ENCODE measurements at places on chromosomes 1 and 21.

DNA sequence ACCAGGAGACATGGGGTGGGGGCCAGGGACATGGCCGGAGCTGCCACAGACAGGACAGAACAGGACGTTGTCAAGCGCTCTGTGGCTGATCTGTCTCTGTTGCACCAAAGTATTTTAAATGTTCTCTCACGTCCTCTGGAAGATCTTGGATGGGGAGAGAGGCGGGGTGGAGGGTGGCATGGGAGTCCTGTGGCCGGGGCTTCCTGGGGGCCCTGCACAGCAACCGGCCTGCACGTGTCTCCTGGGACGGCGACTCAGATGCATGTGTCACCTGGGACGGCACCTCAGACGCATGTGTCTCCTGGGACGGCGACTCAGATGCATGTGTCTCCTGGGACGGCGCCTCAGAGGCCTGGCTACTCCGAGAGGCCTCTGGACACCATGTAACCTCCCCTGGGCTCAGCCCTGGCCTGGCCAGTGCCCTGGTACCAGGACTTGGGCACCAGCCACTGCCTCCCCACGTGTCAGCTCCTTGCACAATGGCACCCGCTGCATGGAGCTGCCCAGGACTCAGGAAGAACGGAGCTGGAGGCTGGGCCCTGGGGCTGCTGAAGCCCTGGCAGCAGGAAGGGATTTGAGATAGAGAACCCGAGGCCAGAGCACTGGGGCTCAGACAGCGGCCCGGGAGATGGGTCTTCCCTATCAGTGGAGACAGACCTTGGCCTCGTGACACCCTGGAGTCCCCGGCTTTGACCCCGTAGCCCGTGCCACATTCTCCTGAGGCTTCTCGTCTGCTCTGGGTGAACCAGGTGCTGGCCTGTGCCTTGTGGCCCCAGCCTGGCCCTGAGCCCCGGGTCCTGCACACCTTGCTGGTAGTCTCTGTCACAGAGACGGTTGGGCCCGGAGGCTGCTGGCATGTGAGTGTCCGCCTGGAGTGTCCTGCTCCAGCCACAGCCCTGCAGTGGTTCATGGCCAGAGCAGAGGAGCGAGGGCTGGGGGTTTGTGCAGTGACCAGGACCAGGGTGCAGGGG is 14.7 kb upstream of the SLC19A1 start:
- no peak for DNase-seq

DNA sequence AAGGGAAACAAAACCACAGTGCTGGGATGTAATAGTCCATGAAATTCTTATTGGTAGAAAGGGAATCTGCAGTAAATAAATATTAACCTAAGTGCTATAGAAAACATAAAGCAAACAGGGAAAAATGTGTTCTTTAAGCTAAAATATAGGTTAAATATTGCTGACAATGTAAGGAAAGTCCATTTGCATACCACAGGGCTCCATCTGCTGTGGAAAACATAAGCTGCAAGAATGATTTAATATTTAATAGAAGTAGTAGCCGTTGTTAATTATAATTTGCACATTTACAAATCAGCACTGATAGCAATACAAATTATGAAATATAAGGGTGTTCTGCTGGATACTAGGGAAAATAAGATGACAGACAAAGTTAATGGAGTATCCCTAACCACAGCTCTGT is 444.9 kb upstream of the PKN2 start:
- DNase-seq, result no peak

DNA sequence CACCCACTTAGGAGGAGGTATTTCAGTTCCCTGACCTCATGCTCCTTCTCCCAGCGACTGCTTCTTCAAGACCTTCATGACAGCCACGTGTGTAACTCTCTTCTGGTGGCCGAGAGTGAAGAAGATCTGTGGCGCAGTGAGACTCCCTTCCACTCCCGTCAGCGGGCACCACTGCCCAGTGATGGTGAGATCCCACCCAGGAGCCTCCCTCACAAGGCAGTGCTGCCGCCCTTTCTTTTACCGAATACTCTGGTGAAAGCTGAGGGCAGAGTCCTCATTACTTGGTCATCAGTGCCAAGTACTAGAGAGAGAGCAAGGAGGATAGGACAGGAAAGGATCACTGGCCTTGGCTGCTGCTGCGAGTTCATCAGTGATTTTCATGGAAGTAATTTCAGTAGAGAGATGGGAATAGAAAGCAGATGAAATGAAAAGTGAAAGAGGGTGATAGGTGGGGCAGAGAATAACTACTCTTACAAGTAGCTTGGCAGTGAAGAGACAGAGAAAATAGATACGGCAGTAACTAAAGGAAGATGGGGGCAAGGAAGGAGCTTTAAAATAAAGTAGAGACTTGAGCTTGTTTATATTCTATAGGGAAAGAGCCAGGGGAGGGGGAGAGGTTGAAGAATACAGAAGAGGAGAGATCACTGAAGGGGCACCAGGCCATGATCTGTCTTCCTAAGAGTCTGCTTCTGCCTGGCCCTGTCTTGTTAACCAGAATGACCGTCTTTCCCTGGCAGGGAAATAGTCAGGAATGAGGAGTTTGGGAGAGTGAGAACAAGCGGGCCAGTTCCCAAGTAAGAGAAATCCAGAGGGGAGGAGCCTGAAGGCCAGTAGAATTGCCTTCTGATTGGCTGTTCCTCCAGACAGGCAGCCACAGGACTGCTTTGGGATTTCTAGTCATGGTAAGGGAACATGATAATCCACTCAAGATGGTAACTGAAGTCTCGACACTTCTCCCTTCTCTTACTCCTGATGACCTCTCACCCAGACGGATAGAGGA is 18.3 kb downstream of the HYI start:
- peak; percentile 59 for DNase-seq

DNA sequence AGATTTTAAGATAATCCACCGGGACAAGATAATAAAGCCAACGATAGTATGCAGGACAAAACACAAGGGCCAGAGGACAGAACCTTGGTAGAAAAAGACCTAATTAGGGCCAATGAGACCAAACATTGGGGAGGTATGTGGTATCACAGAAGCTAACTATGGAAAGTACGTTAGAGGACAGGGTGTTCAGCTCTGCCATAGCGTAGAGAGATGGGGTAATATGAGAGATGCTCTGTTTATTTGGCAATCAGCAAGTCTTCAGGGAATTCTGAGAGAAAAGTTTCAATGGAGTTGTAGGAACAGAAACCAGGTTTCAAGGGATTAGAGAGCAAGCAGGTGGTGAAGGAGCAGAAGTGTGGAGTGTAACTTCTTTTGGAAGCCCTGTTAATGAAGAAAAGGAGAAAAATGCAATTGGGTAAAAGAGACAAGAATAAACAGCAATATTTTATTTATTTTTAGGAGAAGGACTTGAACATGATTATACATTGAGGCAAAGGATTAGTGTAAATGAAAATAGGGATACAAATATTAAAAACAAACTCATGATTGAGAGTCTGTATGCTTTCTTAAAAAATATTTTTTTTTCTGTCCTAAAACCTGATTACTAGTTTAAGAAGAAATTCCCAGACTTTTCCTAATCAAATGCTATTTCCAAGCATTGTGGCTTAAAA is 24.0 kb downstream of the EEIG2 start:
- no peak for DNase-seq

GRCh38 chr1:22849770-22850169 is 122.9 kb downstream of the LACTBL1 start:
- no peak for DNase-seq

DNA sequence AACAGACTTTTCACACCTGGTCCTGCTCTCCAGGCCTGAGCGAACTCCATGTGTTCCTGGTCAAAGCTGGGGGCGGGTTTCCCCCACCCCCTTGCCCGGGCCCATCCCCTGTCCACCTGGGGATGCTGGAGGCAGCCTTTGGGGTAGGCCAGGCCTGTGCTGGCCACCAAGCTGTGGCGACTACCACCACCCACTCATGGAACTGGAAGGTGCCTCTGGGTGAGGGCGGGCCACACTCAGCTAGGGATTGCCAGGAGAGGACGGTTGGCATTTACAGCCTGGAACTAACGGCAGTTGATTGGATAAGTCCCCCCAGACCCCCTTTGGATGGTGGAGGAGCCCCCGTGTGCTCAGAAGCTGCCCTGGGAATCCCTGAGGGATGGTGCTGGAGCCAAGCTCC is 7.9 kb downstream of the S100B start:
- no peak for DNase-seq

DNA sequence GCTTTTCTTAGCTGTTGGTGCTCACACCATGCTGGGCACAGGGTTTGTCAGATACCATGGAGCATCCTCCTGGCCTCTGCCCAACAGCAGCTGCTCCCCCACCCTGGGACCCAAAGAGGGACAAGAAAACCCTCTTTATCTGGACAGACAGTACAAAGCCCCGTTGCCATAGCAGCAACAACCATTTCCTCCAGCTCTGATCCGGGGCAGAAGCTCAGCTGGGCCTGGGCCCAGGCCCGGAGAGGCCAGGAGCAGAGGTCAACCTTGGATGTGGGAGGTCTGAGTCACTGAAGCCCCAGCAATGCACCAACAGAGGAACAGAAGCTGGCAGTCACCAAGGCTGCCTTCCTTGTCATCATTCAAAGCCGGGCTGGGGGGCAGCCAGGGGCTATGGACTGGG is 228.4 kb upstream of the POU3F1 start:
- no peak for DNase-seq

GRCh38 chr21:38293113-38293512 is 36.3 kb downstream of the KCNJ15 start:
- no peak for DNase-seq

- no peak for DNase-seq
Measured at GRCh38 chr1:18415448-18416027, 65.2 kb upstream of the KLHDC7A start.

DNA sequence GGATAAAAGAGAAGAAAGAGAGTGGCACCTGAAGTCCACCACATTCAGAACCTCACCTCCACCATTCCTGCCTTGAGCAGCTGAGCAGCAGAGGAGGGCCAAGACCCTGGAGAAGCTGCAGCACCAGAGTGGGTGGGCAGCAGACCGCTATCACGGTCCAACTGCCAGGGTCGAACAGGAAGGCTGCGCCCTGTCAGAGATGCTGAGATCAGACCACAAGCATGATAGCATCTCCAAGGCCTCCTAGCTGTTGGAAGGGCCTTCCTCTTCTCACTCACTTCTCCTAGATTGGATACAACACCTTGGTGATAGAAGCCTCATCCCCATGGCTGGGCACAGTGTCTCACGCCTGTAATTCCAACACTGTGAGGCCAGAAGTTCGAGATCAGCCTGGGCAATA is 12.1 kb upstream of the SLC45A3 start:
- peak; percentile 41 for DNase-seq

GRCh38 chr1:229224308-229224707 is 46.6 kb upstream of the RAB4A start:
- no peak for DNase-seq

- DNase-seq, result no peak
Measured at GRCh38 chr1:62508187-62508758, 71.4 kb downstream of the USP1 start.

GRCh38 chr1:16342331-16343062 is 9.8 kb downstream of the FBXO42 start:
- no peak for DNase-seq

DNA sequence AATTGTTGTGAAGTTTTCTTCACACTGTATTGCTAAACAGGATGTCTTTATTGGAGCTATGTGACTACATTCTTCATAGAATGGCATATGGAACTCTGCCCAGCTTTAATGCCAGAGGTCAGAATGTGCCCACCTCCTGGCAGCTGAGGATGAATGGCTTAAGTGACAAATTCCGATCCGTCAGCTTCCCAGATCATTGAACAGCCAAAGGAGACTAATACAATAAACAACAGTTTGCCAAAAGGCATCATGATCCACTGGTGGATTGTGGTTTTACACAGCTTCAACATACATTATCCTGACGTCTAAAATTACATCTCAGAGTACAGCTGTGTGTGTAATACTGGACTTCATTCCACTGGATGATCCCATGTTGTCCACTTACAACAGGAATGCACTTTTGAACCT is 68.7 kb upstream of the C1orf105 start:
- DNase-seq, result peak; percentile 67

DNA sequence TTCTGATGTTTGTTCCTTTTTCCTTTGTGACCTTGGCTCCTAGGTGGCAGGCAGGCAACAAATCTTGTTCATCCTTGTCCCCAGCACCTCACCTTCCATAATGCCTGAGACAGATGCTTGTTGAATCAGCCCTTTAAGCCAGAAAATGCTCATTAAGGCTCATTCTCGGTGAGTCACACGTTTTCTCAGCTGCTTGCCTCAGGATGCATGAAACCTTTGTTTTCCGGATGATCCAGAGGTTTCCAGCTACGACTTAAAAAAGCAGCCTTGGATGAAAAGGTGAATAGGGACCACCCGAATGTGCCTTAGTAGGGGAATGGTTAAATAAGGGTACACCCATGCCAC is 4.6 kb upstream of the ATP13A2 start:
- no peak for DNase-seq

GRCh38 chr1:205950826-205951549 is 7.7 kb upstream of the SLC26A9 start:
- no peak for DNase-seq

DNA sequence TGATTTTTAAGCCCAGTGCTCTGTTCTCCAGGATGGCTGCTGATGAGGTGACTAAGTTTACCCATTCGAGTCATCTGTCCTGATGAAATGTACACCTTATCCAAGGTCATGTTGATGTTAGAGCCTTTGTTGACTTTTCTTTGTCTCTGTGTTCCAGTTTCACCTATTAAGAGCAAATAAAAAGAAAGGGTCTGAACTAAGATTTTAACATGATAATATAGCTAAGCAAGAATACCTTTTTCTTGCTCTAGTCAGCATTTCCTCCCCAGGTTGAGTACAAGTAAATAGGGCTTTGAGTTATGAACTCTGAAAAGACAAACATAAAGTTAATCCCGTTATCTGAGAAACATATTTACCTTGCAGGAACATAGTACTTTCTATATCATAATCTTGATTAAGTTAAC is 52.1 kb upstream of the GPR88 start:
- no peak for DNase-seq

GRCh38 chr1:17134034-17134433 is 14.8 kb upstream of the PADI2 start:
- no peak for DNase-seq

DNA sequence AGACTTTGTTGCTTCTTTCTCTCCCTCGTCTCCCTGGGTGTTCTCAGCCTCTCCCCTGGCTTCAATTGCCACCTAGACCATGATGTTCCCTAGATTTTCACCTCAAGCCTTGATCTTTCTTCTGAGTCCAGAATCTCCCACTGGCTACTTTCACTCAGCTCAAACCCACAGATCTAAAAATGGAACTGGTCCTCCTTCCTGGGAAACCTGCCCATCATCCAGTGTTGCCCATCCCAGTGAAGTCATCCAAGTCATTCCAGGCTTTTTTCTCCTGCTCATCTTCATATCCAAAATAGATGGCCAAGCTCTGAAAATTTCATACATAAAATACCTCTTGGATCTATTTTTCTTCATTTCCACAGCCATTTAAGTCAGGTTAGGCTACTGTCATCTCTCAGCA is 347.4 kb downstream of the KCNH1 start:
- no peak for DNase-seq

DNA sequence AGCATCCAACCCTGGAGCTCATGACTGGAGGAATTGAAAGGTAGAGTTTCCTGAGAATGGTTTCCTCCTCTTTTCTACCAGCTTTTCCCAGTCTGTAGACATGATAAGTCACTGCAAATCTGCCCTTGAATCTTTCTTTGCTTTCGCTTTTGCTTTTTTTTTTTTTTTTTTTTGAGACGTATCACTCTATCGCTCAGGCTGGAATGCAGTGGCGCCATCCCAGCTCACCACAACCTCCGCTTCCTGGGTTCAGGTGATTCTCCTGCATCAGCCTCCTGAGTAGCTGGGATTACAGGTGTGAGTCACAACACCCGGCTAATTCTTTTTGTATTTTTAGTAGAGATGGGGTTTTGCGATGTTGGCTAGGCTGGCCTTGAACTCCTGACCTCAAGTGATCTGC is 1.7 kb upstream of the LCA5L start:
- DNase-seq, result no peak
